Activated CD8-positive, alpha-beta memory T cell treated with anti-CD3 and anti-CD28 coated beads for 1 hour (primary cell): ENCODE measurements at places on chromosomes 3 and 15.
A peak's percentile ranks its signal among the peaks of the same experiment; 100 is the strongest.

- DNase-seq = no peak
Measured at GRCh38 chr3:192482391-192482790, 244.9 kb downstream of the FGF12 start.

- DNase-seq = peak; percentile 49
Measured at GRCh38 chr3:51498876-51499738, 708 bp downstream of the DCAF1 start.

DNA sequence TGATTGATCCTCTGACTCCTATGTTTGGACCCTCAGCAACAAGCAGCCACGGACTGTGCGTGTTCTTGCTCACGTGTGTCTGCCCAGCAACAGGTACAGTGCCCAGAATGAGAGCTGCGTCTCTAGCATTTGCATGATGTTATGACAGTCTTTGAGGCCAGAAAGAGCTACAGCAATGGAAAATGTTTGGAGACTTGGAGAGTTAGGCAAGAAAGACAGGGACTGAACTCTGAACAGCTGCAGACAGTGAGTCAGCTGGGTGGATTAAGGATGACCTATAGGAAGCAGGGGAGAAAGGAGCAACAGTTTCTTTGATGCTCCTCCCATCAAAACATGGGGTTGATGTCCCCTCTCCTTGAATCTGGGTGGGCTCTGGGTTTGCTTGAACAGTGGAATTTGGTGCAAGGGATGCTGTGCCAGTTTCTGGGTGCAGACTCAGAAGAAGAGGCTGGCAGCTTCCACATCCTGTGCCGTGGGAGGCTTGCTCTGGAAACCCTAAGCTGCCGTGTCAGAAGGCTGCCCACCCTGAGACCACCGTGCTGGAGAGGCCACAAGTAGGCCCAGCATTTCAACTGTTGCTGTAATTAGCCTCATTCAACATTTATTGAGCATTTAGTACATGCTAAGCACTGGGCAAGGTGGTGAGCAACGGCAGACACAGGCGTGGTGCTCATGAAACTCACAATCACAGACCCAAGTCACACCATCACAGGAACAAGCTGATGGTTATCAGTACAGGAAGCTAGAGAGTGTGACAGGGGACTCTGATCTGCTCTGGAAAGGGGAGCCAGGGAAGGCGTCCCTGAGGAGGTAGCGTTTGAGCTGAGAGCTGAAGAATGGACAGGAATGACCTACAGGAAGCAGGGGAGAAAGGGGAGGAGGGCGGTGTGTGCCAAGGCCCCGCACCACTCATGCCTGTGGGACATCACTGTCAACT is 21.7 kb downstream of the CCR9 start:
- DNase-seq = no peak

DNA sequence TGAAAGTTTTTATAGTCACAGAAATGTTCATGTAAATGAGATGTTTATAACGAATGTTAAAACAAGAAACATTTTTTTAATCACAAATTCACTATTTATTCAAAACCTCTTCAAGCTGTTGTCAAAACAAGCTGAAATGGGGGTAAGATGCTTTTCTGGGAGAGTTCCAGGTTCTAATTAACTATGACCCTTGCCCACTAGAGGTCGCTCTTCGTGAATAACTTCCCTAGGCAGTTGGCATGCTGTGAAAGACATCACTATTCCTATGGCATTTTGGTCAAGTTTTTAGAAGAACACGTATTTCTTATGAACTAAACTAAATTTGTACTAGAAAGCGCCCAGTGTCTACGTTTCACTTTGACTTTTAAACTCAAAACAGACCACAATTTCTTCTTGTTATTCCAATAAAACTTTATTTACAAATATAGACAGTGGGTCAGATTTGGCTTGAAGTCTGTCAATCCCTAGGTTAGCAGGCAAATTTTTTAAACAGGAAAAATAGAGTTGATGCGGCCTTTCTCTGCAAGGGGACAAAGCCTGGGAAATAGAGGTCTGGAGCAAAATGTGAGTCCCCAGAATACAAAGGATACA is 62.8 kb upstream of the CMTM8 start:
- peak; percentile 19 for DNase-seq

DNA sequence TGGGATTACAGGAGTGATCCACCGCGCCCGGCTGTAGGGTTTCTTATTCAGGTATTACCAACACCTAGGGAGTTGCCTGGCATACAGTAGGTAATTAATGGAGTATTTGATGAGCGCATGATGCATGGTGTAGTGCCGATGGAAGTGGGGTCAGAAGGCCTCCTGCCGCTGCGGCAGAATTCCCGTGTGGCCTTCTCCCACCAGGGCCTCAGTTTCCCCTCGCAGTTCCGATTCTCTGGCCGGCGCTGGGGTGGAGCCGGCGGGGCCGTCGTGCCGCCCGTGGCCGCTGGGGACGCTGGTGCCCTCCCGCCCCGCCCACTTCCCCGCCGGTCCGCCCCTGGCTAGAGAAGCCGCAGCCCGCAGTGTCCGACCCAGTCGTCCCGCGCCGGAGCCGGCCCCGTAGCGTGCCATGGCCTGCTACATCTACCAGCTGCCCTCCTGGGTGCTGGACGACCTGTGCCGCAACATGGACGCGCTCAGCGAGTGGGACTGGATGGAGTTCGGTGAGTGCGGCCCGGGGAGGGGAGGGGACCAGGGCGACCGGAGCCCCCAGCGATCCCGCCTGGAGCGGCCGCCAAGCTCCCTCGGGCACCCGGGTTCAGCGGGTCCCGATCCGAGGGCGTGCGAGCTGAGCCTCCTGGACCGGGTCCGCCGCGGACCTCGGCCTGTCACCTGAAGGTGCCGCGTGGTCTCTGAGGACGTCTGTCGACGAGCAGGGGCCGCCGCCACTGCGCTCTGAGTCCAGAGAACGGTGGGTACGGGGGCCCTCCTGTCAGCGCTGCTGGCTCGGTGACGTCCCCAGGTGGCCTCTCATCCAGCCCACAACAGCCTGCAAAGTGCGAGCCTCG is at the start of gene IRAK2:
IRAK2 (plus strand) TSS at position 374 of the 848 bp plus-strand sequence; CDS start at position 410, 36 bp downstream.
- peak; percentile 47 for DNase-seq

DNA sequence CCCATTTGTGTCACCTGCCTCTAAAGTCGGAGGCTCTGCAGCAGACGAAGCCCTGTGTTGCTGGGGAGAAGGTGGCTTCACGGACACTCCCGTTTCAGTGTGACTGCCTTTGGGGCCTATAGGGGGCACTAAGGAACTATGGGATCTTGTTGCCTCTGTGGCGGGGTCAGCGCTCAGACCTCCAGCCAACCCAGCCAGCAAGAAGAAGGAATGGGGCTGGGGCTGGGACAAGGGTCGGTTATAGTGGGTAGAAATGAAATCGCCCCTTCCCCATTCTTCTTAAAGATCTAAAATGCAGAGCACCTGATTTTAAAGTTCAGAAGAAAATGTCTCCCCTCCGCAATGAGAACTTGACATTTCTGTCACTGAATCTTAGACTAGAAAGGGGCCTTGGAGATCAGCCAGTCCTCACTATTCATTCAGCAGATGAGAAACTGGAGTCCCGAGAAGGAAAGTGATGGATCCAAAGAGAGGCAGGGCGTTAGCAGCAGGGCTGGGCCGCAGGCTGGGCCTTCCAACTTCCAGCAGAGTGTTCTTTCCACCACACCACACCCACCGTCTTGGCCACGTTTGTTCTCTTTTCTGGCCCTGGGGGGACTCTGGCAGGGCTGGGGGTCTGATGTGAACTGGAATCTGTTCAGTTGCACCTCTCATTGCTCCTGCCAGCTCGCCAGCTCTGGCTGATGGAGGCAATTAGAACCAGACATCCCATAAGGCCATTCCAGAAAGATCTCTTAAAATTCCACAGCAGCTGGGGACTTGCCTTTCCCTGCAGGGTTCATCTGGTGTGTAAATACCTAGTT is 195.4 kb downstream of the OPA1 start:
- DNase-seq = no peak

DNA sequence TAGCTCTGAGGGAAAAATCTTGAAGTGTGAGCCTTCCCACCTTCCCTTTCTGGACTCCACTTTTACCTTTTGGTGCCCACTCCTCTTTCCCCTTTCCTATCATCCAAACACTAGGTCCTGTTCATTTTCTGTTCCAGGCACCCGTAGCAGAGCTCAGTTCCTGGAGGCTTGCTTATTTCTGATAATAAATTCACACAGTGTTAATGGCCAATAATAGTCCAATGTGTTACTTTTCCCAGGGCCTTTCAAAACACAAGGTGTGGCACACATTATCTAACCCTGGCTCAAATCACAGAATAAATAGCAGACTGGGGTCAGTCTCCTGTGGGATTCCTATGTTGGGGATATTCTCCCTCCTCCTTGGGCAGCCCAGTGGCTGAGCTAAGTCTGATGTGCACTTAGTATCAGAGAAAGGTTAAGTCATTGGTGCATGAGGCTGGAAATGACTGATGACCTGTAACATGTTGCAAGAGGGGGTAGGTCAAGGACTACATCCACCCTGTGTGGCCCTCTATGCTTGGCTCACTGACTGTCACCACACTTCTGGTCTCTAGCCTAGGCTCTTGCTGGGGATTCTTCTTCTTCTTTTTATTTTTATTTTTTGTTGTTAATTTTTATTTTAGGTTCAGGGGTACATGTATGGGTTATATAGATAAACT is 43.7 kb upstream of the ROPN1 start:
- DNase-seq = no peak

DNA sequence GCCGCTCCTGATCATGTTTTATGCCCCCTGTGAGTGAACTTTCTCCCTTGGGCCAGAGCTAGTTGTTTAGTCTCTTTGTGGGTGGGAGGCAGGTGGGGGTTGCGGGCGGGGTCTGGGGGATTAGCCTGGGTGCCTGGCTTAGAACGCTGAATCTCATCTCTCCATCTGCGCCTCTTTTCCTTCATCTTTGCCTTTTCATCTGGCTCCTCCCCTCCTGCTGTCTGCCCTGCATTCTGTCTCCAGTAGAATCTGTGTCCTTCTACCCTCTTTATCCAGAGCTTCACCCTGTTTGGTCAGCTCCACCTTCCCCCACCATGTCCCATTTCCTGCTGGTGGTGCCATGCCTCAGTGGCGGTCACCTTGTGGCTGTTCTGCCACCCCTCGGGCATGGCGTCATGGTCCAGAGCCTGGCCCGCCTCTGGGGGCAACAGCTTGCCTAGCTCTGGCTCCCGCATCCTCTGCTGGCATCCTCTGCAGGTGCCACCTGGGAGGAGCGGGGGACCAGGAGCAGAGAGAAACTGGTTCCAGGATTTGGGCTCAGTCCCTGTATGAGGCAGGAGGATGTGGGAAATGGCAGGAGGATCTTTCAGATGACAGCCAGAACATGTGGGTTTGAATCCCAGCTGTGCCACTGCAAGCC is 44.3 kb downstream of the PDIA5 start:
- DNase-seq = no peak

DNA sequence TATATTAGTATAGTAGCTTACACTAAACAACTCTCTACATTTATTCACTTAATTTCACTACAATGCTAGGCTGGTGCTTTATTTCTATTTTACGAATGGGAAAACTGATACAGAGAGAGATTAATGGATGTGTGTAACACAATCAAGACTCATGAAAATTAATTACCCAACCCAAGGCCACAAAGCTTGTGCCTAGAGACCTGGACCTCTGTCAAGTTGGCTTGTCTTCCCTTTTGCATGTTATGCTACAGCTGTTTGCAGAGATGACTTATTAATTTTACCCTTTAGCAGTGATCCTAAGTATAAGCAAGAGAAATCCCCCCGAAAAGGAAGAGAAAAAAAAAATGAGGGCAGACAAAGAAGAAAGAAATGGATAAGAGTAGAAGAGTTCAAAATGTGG is 162.5 kb downstream of the C3orf38 start:
- no peak for DNase-seq

GRCh38 chr3:81339040-81339845 is 422.2 kb downstream of the GBE1 start:
- no peak for DNase-seq

DNA sequence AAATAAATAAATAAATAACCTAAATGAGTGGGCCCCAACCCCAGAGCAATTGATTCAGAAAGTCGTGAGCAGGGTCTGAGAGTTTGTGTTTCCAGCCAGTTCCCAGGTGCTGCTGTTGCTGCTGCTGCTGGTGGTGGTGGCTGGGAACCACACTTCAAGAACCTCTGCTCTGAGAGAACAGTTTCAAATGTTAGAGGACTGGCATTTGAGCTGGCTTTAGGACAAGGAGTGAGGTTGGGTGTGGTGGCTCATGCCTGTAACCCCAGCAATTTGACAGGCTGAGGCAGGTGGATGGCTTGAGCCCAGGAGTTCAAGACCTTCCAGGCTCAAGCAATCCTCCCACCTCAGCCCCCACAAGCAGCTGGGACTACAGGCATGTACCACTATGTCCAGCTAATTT is 123.1 kb upstream of the UBE2E1 start:
- no peak for DNase-seq

DNA sequence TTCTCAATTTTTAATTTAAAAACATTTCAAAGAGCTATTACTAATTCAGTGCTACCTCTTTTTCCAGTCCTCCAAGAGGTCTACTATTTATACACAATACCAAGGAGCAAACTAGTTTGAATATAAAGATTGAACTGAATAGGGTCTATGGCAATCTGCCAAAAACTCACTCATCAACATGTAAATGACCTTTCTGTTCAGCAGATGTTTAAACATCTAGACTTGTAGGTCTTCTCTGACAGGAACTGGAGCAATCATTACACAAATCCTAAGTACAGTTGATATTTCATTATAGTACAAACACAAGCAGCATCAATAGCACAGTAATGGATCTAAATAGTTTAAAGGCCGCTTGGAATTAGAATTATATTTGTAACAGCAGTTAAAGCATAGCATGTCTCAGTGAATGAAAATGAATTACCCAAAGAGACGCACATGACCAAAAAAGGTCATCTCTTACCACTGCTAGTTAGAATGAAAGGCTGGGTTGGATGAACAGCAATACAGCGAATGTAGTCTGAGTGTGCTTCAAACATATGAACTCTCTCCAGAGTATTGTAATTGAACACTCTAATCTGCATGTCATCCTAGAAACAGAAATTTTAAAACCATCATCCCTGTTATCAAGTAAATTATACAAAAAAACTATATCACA is 10.7 kb downstream of the COPB2 start:
- no peak for DNase-seq

DNA sequence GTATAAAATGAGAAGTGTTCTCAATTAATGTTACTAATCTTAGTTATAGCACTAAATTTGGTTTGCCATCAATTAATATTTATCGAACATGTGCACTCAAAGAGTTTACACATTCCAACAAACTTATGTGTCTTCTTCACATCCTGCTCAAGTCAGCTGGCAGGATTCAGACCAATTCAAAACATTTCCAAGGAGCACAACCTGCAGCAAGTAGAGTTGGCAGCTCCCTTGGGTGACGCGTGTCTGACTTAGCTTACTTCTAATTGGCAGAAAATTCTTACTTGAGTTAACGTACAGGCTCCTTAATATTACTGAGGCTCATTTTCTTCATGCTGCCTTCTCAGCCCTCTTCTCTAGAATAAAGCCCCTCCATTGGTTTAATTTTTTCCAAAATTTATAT is 110.4 kb upstream of the PFN2 start:
- DNase-seq = no peak

DNA sequence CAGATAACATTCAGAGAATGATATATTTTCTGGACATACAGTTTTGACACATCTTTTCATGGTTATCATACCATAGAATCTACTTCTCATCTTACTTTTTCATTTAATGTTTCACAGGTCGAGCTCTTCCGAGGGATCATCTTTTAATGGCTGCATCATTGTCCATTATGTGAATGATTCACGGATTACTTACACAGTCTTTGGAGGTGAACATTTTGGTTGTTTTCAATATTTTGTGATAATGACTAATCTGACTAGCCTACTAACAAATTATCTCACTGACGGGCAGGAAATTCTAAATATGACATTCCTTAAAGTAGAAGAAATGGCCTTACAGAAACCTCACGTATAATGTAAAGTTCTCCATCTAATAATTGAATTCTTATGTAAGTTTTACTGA is 209.1 kb upstream of the STRIT1 start:
- DNase-seq = no peak

GRCh38 chr3:101781166-101781565 is 2.2 kb downstream of the NXPE3 start:
- no peak for DNase-seq
